Neural progenitor cell (in vitro differentiated cells): ENCODE measurements at places on chromosomes 13 and 19. TPM values are rescaled to one million over a fixed set of nuclear protein-coding genes. Genes with fewer than 3 reads are reported as not detected.

DNA sequence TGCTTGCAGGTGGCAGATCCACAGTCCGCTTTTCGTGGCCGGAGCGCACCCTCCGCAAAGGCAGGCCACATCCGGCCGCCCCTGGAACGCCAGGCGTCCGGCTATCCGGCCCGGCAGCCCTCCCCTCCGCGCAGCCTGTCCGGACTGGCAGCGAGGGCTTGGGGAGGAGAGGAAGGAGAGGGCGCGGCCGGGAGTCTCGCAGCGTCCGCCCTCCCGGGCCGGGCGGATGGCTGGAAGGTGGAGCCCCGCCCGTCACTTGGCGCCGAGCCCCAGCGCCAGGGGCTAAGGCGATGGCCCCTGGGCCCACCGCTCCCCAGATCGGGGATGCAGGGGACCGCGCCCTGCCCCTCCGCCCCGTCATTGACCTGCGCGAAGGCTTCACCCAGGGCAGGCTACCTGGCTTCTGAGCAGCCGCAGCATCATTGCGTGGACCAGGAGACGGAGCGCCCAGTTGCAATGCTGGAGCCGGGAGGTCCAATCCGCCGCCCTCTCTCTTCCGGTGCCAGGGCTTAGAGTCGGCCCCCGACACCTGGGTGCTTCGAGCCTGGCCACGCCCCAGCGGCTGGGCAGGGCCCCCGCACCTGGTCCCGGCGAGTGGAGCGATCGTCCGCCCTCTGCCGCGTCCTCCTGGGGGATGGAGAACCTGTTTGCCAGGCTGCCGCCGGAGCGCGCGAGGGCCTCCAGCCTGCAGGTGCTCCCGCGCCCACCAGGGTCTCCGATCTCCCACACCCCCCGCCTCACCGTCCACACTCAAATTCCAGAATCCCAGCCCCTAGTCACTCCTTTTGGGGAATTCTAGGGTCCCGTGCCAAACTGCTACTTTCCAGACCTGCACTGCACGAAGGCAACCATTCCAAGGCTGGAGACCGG, at the start of gene FUT1:
Gene FUT1, minus strand, starts transcription at position 146 of the 870 bp plus-strand sequence. CDS start 1,360 bp downstream, outside the sequence.
- no peak within 1 kb of the TSS for H3K27ac ChIP-seq
- H3K27me3 ChIP-seq = peaks cover 11% of the 10 kb centered on the region
- no peaks in the 10 kb centered on the region for H3K4me1 ChIP-seq

DNA sequence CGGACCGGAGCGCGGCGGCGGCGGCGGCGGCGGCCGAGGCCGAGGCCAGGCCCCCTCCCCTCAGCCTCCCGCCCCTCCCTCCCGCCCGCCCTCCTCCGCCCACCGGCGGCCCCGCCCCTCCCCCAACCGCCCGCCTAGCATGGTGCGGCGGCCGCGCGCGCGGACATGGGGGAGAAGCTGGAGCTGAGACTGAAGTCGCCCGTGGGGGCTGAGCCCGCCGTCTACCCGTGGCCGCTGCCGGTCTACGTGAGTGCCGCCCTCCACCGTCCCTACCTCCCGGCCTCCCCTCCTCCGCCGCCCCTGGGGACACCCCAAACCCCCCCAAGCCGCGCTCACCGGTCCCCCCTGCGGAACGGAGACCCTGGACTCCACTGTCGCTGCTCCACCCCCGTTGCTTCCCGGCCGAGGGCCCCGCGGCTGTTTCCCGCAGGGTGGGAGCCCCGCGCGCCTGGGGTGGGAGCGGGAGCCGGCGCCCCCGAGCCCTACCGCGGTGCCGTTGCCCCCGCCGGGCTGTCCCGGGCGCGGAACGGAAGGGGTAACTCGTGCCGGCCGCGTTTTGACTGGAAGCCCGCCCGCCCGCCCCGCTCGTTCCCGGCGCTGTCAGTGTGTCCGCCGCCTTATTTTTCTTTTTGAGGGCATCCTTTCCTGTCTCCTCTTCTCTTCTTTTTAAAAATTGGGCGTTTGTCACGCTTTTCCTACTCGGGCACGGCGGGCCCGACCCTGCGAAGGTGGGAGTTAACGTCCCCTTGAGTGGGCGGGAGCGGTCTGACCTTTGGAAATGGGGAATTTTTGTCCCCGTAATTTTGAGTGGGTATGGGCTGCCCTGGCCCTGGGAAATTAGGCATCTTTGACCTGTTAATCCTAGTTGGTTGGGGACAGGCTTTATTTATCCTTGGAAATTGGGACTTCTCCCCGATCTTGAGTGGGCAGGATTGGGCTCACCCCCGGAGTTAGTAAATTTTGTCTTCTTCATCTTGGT, 576 bp downstream of the DOT1L start:
- peak overlapping the region; percentile 99 for H3K4me3 ChIP-seq
- H3K27ac ChIP-seq = peak overlapping the region; percentile 71
- peaks cover 9% of the 10 kb centered on the region for H3K4me1 ChIP-seq
- peak; percentile 73 for DNase-seq

DNA sequence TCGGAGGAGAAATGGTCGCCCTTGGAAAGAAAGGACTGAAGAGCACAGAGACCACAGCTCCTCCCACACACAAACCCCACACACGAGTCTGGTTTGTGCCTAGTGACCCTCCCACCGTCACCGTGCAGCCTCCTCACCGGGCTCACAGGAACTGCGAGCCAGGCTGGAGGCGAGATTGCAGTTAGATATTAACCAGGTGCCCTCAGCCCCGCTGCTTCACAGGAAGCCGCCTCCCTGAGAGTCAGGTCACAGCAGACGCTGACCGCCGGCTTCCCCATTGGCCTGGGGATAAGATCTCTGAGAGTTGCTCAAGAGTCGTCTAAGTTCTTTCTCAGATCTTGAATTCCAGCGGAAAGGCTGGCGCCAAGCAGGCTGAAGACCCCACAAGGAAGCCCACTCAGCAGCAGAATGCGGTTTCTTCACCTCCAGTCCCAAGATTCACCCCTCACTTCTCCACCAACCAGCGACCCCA, 870 bp downstream of the ZNF44 start:
- no peaks in the 10 kb centered on the region for H3K27me3 ChIP-seq
- DNase-seq = peak; percentile 79
- H3K27ac ChIP-seq = peak overlapping the region; percentile 98
- peak overlapping the region; percentile 98 for H3K4me3 ChIP-seq

DNA sequence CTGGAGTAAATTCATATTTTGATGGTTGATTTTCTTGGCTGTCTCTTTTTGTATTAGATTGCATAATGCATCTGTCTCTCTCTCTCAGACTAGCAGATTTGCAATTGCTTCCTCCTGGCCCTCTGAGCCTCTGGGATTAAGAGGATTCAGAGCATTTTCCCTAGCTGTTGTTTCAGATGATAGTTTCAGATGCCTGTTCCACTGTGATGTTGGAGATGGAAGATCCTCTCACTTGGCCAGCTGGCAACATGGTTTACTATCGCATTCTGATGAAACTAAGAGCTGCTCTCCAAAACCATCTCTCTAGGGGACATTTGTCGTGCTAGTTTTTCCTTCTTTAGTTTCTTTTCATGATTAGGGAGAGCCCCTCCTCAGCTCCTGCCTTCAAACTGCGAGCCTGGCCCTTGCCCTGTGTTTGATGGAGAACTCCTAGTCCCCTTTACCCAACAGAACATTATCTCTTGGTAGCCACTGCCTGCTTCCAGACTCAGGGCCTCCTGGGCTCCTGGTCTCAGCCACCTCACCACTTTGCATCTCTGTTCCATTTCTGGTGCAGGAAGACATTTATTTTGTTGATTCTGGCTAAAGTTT, 244.6 kb downstream of the B3GLCT start:
- no peaks in the 10 kb centered on the region for H3K4me1 ChIP-seq
- H3K27me3 ChIP-seq = no peaks in the 10 kb centered on the region
- no peaks in the 10 kb centered on the region for H3K36me3 ChIP-seq
- DNase-seq = no peak

DNA sequence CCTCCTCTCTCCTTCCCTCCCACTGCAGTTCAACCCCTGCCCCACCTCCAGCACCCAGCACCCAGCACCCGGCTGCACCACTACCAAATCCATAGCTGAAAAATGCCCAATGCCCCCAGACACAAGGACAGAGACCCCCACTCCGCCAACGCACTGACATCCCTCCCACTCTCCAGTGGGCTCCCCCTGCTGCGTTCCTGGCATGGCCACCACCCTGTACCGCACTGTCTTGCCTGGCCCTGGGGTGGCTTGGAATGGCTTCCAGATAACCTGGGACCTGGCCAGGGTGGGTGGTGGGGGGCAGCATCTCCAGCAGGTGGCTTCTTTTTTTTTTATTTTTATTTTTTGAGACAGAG, 5.8 kb upstream of the MKNK2 start:
- H3K36me3 ChIP-seq = no peaks in the 10 kb centered on the region
- H3K4me1 ChIP-seq = peaks cover 25% of the 10 kb centered on the region
- H3K27me3 ChIP-seq = no peaks in the 10 kb centered on the region
- no peak overlapping the region for H3K4me3 ChIP-seq
- no peak for DNase-seq

- no peaks in the 10 kb centered on the region for H3K36me3 ChIP-seq
- no peaks in the 10 kb centered on the region for H3K27me3 ChIP-seq
- no peak overlapping the region for H3K4me3 ChIP-seq
- H3K27ac ChIP-seq = no peak overlapping the region
- H3K4me1 ChIP-seq = peaks cover 24% of the 10 kb centered on the region
Measured at GRCh38 chr13:98372876-98373275, 195.8 kb upstream of the RNF113B start.

Gene CD70
- total RNA-seq = 1.2 TPM in 1 of 2 replicates, not detected in the other

Gene USP12
- total RNA-seq = 14.3 and 19.7 TPM in 2 replicates

Gene CEACAM8
- total RNA-seq = not detected in 2 replicates

Gene HIPK4
- total RNA-seq = 0.34 TPM in 1 of 2 replicates, not detected in the other
